ENCODE measurements at places on chromosomes 4 and X.
A peak's percentile ranks its signal among the peaks of the same experiment; 100 is the strongest.

- no peak for DNase-seq
These were observed 6.4 kb upstream of the PTTG2 start for GRCh38 chr4:37953620-37954293.

DNA sequence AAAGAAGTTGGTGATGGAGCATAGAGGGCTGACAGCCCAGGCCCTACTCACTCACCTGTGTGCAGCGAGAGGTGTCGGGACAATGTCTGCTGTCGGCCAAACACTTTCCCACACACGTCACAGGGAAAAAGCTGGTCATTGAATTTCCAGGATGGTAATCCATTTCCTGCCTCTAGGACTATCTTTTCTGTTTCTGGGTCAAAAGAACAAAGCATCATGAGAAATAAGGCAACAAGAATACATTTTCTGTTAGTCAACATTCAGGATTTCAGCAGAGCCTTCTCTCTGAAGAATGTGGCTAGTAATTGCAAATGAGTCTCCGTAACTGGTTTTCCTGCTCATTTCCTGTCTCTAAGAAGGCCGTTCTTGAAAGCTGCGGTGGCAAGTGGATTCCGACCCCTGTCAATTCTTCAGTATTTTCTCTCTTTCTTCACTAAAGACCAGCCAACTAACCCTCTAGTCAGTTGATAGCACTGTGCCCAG, 99.4 kb downstream of the C4orf51 start:
- no peak for DNase-seq

DNA sequence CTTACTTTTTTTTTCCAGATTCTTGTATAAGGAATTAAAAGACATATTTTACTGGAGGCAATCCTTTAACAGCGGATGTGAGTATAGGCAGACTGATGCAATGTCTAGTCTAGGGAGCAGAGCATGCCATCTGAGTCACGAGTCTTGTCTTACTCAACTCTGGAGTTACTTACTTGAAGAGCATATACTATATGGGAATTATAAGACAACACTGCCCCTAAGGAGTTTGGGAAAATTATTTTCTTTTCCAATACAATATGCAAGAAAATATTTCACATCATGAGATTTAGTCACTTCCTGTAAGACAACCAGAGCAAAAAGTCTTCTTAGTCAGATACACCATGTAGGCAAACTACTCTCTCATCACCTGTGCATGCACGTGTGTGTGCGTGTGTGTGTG, 537.3 kb upstream of the FTHL17 start:
- peak; percentile 60 for DNase-seq

DNA sequence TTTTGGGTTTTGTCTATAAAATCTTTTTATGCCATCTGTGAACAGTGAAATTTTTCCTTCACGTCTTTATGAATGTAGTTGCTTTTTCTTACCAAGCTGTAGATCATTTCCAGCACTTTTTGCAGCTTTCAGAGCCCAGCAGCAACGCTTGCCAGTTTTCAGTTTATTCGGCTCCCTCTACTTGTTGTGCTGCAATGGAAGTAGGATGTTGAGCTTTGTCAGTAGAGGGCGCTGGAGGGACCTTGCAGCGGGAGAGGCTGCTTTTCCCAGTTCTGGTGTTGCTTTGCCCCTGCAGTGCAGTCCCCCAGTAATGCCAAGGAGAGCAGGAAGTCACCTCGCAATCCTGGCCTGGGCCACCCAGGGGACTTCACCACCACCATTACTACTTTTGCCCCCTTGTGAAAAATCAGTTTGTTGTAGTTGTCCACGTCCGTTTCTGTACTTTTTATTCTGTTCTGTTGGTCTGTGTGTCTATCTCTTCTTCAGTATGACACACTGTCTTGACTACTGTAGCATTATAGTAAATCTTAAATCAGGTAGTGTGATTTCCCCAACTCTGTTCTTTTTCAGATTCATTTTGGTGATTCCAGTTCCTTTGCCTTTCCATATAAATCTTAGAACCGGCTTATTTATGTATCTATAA, 21.8 kb downstream of the CMC4 start:
- no peak for DNase-seq

GRCh38 chrX:68826113-68826980, 2.5 kb upstream of the EFNB1 start:
- DNase-seq = no peak

DNA sequence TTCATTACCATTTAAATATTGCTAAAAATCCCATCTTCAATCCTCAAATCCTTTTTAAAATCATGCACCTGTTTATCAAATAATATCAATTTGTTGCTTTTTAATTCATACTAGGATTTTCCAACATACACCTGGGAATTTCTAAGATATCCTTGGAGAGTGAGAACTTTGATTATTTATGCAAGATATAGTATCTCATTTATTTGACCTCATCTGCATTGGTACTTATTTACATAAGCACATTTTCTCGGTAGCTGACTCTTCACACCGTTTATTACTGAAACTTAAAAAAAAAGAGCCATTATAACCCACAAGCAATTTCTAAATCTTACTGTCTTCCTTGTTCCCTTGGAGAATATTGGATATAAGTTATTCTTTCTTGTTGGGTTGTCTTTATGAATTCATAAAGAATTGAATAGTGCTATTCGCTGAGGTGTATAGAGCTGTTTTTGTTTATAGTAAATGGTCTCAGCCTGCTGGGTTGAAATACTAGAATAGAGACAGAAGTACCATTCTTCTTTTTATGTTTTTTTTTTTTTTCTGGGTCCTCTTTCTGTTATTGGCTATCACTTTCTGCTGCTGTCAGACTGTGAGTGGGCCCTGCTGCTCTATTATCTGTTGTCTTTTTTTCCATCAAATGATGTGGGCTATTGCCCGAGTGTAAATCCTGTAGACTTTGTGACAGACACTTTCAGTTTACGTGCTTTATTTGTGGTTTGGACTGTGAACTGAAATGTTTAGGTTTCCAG, 2.9 kb downstream of the UGT8 start:
- DNase-seq = peak; percentile 14

GRCh38 chrX:110004215-110004614, 1.3 kb downstream of the TMEM164 start:
- DNase-seq = no peak

Measured in foreskin melanocyte (primary cell).